ENCODE measurements at places on chromosomes 6 and 20. TPM values are rescaled to one million over a fixed set of nuclear protein-coding genes. Genes with fewer than 3 reads are reported as not detected.

POU5F1 gene
- not detected for total RNA-seq

FAM83C gene
- not detected for total RNA-seq

ANKRD6 gene
- 18.1 TPM for total RNA-seq

SUMO4 gene
- not detected for total RNA-seq

LAMP5 gene
- 0.18 TPM for total RNA-seq

UBD gene
- total RNA-seq, result not detected

TFAP2D gene
- total RNA-seq, result not detected

GTF2H4 gene
- 12.7 TPM for total RNA-seq

MCUR1 gene
- 7.8 TPM for total RNA-seq

OVOL2 gene
- total RNA-seq, result not detected

FOXC1 gene
- 15.7 TPM for total RNA-seq

KCNQ5 gene
- 2.6 TPM for total RNA-seq

MATN4 gene
- total RNA-seq, result not detected

BEND6 gene
- total RNA-seq, result 34.8 TPM

ARMC12 gene
- 0.45 TPM for total RNA-seq

TAF11 gene
- 19.3 TPM for total RNA-seq

LAMA5 gene
- total RNA-seq, result 5.6 TPM

TRIM38 gene
- 35.3 TPM for total RNA-seq

FERMT1 gene
- 8.8 TPM for total RNA-seq

ARMH2 gene
- not detected for total RNA-seq

POFUT1 gene
- total RNA-seq, result 47.8 TPM

RGS17 gene
- 7.8 TPM for total RNA-seq

HRH3 gene
- total RNA-seq, result not detected

BTNL2 gene
- total RNA-seq, result not detected

ADGRG6 gene
- total RNA-seq, result 1.7 TPM

KIF25 gene
- total RNA-seq, result not detected

AIF1 gene
- total RNA-seq, result not detected

CTCFL gene
- total RNA-seq, result not detected

AVP gene
- not detected for total RNA-seq

NKX2-4 gene
- total RNA-seq, result not detected

SIRPD gene
- total RNA-seq, result not detected

SMLR1 gene
- total RNA-seq, result not detected

FABP7 gene
- not detected for total RNA-seq

PXDC1 gene
- 39.4 TPM for total RNA-seq

BTN2A1 gene
- 11.7 TPM for total RNA-seq

VWA7 gene
- 0.36 TPM for total RNA-seq

NFATC2 gene
- total RNA-seq, result 0.36 TPM

IL17A gene
- total RNA-seq, result not detected

KCNB1 gene
- 0.41 TPM for total RNA-seq

FHL5 gene
- total RNA-seq, result not detected

ANKRD66 gene
- total RNA-seq, result not detected

ADGRF4 gene
- 2.7 TPM for total RNA-seq

HTR1B gene
- under 0.01 TPM for total RNA-seq

FBXO9 gene
- 45.1 TPM for total RNA-seq

TBC1D22B gene
- total RNA-seq, result 3.5 TPM

SIRT5 gene
- 4.9 TPM for total RNA-seq

GPLD1 gene
- 0.27 TPM for total RNA-seq

RAD21L1 gene
- total RNA-seq, result not detected

PGC gene
- total RNA-seq, result not detected

SOX12 gene
- 7.7 TPM for total RNA-seq

CFAP206 gene
- total RNA-seq, result 0.27 TPM

GPR6 gene
- not detected for total RNA-seq

HLA-G gene
- total RNA-seq, result not detected

OPRL1 gene
- 0.63 TPM for total RNA-seq

DNAH8 gene
- total RNA-seq, result 0.08 TPM

MTRF1L gene
- 26.8 TPM for total RNA-seq
